ENCODE measurements at places on chromosomes 11 and 22.

DNA sequence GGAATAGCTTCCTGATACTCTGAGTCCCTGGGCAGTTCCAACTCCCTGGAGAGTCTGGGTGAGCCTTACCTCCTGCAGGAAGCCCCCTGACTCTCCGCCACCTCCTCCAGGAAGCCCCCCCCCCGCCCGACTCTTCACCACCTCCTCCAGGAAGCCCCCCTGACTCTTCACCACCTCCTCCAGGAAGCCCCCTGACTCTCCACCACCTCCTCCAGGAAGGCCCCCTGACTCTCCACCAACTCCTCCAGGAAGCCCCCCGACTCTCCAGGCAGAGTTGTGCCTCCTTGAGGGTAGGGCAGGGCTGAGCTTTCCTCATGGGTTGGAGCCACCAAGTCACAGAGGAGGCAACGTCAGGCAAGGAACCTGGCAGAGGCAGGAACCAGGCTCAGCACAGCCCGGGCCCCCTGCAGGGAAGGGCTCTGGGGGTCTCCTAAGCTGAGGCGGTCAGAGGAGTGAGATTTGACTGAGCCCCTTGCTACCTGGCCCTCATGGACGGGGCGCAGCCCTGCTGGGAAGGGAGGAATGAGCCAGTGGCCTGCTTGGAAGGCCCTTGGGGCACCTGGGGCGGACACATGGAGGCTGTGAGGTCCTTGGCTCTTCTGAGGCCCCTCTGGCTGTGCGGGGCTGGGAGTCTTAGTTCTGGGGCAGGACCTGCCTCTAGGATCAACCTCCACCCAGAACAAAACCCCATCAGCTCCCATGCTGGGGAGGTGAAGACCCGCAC is 18.1 kb downstream of the MRGPRG start:
- no peak for DNase-seq

DNA sequence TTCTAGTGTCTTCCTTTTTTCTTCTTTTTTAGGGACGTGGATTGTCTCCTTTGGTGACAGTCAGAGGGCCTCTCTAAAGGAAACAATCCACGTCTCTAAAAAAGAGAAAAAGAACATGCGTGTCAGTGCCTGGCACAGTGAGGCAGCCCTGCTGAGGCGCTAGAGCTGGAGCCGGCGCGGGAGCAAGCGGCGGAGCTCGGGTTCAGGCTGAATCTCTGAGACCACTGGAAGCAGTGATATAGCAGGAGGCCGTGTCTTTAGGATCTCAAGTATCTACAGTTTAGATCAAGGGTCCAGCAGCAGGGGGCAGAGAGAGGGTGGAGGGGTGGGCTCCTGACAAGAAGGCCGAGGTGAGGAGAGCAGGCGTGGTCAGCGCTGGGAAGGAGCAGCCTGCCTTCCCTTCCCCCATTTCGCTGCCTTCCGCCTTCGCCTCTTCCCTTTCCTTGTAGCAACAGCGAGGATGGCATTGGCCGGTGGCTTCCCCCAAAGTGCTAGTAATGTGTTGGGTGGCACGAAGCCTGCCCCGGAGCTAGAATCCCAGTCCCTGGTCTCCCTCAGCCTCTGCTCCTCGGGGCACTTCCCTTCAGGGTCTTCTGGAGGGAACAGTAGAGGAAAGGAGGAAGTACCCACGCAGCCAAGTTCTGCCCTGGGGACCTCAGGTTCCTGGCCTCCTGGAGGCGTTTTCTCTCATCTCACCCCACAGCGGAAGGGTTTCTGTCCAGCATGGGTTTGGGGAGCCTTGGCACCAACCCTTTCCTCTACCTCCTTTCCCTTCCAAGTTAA is 28.2 kb upstream of the RAB1B start:
- no peak for DNase-seq

DNA sequence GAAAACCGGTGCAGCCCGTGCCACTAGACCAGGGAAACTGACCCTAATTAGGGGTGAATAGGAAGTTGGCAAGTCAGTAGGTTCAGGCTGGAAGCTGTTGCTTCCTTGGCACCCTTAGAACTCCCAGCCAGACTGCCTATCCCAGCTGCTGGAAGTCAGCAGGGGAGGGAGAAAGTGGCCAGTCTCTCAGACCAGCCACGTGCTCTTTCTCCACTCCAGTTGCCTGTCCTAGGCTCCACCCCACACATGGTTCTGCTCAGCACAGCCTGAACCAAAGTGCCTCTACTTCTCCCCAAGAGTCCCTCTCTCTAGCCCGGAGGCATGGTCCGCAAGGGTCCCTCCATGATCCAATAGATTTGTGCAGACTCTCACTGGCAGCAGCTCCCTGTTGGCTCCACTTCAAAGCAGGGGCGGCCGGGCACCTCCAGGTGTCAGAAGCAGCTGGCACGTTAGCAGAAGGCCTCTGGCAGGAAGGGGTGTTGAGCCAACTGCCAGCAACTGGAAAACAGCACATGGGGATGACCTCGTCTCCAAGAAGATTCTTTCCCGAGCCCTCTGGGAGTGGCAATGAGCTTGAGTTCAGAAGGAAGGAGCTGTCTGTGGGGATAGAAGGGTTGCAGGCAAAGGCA is 27.7 kb downstream of the ARFGAP2 start:
- DNase-seq, result no peak

DNA sequence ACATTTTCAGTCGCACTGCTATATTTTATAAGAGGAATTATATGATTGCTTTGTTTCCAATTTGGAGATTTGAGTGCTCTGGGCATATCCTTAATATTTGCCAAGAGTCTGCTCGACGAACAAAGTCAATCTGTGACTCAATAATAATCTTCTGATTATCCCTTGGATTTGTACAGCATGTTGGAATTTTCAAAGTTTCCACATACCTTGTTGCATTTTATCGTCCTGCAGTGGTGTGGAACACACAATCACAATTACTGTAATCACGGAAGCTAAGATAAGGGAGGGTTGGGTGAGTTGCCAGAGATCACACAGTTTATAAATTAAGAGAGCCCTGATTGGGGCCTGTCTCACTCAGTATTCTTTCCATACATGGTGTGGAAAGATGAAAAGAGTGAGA is 189.3 kb downstream of the GUCY1A2 start:
- DNase-seq, result no peak

DNA sequence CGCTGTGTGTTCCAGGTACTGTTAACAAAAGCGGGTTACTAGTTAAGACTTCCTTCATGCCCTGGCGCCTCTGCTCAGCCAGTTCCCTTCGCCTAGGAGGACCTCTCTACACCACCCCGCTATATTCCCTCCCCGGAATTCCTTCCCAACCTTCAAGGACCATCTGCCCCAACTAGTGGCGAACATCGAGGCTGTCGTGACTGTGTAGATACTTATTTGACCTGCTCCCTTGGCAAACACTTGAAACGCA is 450 bp upstream of the BCL2L13 start:
- no peak for DNase-seq

DNA sequence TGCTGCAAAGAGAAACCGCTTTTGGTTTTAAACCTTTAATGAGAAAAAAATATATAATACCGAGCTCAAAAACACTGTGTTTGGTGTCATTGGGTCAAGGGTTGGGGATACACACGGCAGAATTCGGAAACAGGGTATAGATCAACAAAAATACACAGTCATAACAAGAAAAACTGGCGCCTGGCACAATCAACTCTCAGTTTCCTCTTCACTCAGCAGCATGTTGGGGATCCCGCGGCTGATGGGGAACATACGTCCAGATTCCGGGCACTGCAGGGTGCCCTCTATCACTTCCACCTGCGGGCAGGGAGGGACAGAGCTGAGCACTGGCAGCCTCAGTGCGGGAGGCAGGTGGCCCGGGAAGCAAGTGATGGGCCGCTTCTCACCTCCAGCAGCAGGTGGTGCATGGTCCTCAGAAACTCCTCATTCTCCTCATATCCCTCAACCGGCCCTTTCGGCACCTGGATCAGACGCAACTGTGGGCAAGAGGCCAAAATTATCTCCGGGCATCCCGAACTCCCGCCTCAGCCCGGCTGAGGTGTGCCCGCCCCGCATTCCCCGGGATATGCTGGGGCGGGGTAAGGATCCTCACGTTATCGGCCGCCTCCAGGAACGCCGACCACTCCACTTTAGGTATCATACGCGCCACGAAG is 561 bp downstream of the TRMT112 start:
- DNase-seq, result no peak

GRCh38 chr11:129375751-129376657 is at the start of gene BARX2:
BARX2 (plus strand) TSS chr11:129375848; CDS start chr11:129376036, 188 bp downstream.
- no peak for DNase-seq

DNA sequence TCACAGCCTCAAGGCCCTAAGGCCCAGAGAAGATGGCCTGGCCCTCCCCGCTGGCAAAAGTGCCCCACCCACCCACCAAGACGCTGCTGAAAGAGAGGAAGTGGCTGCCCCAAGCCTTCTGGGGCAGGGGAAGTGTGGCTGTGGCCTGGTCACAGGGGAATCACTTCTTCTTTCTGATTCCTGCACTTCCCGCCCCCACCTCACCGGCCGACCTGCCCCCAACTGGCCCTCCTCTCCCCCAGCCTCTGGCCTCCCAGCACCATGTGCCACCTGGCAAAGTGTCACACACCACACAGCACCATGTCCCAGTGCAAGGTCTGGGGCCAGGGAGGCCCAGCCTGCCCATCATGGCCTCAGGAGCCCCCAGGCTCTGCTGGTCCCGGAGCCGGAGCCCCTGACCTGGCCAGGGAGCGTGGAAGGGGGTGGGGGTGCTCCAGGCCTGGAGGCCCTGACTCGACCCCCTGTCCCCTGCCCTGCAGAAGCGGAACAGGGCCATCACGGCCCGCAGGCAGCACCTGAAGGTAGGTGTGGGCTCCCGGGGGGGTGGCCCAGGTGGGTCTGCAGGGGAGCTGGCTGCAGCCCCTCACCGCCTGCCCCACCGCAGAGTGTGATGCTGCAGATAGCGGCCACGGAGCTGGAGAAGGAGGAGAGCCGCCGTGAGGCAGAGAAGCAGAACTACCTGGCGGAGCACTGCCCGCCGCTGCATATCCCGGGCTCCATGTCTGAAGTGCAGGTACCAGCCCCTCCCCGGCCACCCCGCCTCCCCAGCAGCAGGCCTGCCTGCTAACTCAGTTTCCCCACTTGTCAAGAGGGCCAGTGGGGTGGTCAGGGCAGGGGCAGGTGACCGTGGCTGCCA is 1.4 kb downstream of the TNNI2 start:
- no peak for DNase-seq

DNA sequence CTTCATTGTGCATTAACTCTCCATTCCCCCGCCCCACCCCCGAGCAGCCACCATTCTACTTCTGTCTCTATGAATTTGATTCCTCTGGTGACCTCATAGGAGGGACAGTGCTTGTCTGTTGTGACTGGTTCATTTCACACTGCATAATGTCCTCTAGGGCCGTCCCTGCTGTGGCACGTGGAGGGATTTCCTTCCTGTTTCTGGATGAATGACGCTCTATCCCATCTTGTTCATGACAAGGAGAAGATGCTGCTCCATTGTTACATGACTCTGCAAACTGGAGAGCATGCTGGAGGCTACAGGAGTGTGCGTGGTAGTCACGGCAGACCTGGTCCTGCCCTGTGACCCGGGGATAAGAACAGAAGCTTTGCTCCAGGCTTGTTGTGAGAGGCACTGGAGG is 61.3 kb downstream of the RTL6 start:
- DNase-seq, result no peak

DNA sequence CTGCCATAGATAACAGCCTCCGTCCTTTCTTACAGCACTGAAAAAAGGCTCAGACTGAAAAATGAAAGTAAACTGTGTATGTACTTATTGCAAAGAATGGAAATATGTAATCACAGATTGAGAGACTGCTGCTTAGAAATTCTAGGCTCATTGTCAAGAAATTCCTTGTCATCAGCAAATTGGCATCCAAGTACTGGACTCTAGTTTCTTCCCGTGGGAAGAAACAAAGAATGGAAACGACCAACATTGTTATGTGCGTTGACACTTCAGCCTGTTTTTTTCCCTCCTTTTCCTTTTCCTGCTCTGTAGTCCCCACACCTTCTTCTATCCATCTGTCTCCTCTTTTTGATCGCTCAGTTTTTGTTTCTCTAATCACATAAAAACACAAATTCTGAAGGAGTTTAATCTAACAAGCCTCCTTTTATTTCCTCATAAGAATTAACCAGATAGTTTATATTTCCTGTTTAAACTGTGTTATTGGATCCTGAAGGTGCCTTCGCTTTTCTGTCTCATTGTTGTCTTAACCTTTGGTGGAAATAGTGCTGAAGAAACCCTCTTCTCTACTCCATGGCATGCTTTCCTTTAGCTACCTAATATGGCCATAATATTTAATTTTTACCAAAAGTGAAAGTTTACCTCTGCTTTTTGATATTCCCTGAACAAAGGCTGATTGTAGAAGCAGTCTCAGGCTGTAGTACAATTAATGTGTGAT is 20.0 kb upstream of the CASP12 start:
- no peak for DNase-seq

DNA sequence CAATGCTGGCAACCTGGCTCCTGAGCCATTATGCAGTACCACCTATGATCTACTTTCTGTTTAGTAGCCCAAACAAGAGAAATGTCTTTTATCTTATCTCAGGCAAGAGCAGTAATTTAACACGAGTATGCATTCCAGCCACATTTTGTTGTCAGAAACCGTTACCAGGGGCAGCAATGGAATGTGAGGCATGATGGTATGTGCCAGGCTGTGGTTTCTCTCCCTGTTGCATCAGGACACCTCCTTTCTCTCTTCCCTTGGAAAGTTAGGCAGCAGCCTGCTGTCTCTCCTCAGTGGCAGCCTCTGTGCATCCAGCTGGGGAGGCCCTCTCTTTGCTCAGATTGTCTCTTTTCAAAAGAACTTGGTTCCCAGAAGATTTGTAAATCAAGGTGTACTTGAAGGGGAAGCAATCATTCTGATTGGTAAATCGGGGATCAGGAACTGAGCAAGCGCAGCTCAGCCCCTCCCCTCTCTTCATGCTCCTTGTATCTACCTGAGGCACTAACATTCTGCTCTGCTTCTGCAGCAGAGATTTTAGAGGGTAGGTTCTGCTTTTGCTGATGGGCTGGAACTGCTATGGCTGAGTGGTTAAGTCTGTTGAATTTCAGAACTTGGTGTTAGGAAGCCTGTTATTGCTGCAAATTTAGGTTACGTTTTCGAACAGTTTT is 229.2 kb downstream of the ADAMTS15 start:
- DNase-seq, result no peak

DNA sequence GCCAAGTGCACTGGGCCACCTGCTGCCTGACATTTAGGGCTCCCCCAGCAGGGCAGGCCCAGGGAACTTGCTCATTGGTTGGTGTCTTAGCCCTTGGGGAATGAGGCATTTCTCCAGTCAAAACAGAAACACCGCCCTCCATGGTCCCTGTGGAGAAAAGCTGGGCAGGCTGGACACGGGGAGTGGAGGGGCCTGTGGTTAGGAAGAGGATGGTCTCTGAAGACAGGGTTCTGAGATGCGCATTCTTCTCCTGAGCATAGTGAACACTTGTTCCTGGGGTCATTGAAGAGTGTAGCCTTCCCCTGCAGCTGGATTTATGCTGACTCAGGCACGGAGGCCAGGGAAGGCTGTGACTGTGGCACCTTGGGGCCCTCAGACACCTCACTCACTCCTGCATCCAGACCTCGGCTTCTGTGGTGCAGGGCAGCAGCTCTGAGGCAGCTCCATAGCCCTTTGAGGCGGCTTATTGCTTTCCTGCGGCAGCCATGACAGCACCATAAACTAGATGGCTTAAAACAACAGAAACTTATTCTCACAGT is 8.2 kb downstream of the TSPAN18 start:
- no peak for DNase-seq
